Left forelimb (tissue), 1 donor: ENCODE measurements at places on chromosomes 12 and 14.

- peak; percentile 46 for DNase-seq
Observed at GRCh38 chr12:2389079-2389790, 336.4 kb downstream of the CACNA1C start.

DNA sequence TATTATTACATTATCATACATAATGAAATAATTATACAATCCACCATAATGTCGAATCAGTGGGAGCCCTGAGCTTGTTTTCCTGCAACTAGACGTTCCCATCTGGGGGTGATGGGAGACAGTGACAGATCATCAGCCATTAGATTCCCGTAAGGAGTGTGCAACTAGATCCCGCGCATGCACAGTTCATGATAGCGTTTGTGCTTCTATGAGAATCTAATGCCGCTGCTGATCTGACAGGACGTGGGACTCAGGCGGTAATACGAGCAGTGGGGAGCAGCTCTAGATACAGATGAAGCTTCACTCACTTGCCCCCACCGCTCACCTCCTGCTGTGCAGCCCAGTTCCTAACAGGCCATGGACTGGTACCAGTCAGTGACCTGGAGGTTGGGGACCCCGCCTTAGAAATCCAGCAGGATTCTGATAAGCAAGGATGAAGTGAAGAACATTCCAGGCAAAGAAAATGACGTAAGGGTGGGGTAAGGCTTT, 204.6 kb downstream of the ETV6 start:
- no peak for DNase-seq

- no peak for DNase-seq
Observed at GRCh38 chr12:46148327-46149078, 120.3 kb downstream of the SLC38A1 start.

- DNase-seq, result no peak
Observed at GRCh38 chr14:30271811-30272323, 287.1 kb upstream of the G2E3 start.

GRCh38 chr12:21731144-21731543, 43.4 kb downstream of the KCNJ8 start:
- no peak for DNase-seq

DNA sequence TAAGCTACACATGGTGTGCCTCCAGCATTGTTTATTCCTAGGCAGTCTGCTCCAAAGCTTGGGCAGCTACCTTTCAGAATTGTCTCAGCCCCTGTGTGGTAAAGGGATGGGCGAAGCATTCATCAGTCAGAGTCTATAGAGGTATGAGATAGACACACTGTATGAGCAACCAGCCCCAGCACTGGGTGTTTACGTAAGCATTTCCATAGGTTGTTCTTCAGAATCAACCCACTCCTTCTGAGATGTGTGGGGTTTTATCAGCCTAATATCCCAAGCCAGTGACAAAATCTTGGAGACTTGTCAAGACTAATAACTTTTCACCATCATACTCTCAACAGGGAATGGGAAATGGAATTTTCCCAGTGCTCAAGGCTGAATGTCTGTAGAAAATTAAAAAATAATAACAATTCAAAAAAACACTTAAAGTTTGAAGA, 98.2 kb downstream of the BTG1 start:
- no peak for DNase-seq

DNA sequence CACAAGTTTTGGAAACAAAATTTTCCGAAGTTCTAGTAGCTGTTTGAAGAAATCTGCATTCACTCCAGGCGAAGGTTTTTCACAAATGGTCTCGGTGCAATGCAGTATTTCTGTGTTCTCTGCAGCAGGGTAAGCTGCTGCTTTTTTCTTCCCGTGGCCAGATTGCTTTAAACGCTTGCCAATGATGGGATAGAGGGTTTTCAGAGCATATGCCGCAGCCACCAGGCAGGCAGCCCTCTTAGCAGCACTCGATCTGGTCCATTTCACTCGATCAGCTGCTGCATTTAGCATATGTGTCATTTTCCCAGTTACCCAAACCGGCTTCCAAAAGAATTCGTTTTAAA, 315 bp downstream of the ABCD2 start:
- no peak for DNase-seq
